Activated CD8-positive, alpha-beta T cell treated with anti-CD3 and anti-CD28 coated beads, Interleukin-2, amount 10 ng/mL, durations not matched to agents 7 days and 5 days (primary cell): ENCODE measurements at places on chromosomes 16 and 17.

DNA sequence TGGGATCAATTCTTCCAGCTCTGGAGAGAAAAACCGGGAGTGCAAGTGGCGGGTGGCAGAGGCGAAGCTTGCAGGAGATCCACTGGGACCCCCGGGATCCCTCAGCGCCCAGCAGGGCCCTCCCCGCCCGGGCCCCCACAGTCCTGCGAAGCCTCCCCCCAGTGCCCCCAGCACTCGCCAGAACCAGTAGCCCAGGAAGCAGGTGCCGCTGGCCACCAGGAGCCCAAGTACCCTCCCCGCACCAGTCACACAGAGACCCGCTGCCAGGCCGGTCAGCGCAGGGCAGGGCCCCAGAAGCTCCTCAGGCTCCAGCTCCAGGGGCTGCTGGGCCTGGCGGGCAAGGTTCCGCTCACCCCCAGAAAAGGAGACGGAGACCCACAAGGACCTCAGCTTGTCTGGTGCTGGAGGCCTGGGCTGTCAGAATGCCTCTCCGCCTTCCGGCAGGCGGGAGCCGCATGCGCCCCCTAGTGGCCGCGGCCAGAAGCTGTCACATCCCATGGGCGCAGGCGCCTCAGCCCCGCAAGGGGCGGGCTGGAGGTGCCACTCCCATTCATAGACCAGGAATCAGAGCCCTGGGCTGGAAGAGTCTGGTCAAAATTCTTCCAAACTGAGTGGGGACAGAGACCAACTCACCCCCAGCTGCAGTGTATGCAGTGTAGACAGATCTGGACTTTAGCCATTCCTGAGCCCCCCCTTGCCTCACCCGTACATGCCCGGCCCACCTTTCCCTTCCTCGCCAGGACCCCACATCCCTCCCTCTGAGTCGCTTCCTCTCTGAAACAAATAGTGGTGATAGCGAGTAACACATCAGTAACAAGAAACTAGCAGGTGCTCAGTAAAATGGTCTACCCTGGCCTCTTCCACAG, 1002.3 kb downstream of the KCNJ18 start:
- DNase-seq, result no peak

- DNase-seq, result no peak
Observed at GRCh38 chr16:28308794-28309584, 16.7 kb downstream of the SBK1 start.

GRCh38 chr17:83138820-83139219, 59.4 kb downstream of the METRNL start:
- no peak for DNase-seq

DNA sequence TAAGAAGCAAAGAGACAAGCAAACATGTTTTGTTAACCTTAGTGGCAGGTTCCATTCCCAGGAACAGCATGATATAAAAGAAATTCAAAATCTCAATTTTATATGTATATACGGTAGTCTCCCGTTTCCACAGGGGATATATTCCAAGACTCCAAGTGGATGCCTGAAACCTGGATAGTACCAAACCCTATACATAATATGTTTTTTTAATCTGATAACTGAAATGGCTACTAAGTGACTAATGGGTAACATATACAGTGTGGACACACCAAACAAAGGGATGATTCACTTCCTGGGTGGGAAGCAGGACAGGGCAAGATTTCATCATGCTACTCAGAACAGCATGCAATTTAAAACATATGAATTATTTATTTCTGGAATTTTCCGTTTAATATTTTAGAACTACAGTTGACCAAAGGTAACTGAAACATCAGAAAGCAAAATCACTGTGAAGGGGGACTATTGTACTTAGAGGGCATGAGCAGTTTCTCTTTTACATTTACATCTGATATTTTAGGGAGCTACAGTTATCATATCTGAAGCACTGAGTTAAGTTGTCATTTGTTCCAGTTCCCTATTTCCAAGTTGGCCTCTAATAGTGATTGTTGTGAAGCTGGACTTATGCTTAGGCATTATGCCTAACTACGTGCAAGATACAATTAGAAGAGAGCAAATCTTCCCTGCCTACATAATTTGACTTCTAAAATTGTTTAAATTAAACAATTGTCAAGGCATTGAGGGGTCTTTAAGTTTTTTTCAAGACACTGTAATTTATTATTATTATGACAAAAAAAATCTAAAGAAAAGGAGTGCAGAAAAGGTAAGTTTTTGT, 34.1 kb upstream of the ABCA6 start:
- no peak for DNase-seq

- DNase-seq, result no peak
Observed at GRCh38 chr16:6498858-6499257, 833.8 kb upstream of the RBFOX1 start.

GRCh38 chr17:82332669-82333278, 792 bp downstream of the SECTM1 start:
- DNase-seq, result peak; percentile 42

GRCh38 chr16:57533431-57534336, 2.7 kb downstream of the CCDC102A start:
- DNase-seq, result no peak

DNA sequence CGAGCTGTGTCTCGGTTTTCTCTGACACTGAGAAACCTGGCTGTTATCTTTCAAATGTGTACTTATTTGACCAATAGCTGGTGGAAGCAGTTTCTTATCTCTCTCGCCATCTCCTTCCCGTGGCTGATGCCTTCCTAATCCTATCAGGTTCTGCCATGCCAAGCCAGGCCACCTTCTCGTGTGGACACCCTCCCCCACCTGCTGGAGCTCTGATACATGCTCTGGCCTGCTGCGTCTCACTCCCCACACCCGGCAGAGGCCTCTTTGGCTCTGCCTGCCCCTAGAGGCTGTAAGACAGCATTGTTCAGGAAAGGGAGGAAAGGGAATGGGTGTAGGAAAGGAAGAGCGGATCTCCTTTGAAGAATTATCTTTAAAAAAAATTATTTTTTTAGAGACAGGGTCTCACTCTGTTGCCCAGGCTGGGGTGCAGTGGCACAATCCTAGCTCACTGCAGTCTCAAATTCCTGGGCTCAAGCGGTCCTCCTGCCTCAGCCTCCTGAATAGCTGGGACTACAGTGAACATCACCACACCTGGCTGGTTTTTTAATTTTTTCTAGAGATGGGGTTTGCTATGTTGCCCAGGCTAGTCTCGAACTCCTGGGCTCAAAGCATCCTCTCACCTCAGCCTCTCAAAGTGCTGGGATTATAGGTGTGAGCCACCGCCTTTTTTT, 7.5 kb upstream of the ARMC5 start:
- DNase-seq, result no peak

- no peak for DNase-seq
Observed at GRCh38 chr16:10652730-10653590, 41.8 kb downstream of the TEKT5 start.

GRCh38 chr16:26909623-26910022, 157.1 kb upstream of the C16orf82 start:
- no peak for DNase-seq

- DNase-seq, result no peak
Observed at GRCh38 chr16:84761448-84762368, 58.1 kb upstream of the CRISPLD2 start.

- DNase-seq, result no peak
Observed at GRCh38 chr16:78768718-78769117, 669.3 kb downstream of the WWOX start.

DNA sequence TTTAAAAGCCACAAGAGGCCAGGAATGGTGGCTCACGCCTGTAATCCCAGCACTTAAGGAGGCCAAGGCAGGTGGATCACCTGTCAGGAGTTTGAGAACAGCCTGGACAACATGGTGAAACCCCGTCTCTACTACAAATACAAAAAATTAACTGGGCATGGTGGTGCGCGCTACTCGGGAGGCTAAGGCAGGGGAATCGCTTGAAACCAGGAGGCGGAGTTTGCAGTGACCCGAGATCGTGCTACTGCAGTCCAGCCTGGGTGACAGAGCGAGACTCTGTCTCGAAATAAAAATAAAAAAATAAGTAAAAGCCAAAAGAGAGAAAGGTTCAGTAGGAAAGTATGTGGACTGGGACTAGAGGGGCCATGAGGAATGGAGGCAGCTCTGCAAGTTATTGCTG, 13.1 kb upstream of the ITGAL start:
- DNase-seq, result no peak

GRCh38 chr16:70494202-70494770, 29.1 kb downstream of the COG4 start:
- no peak for DNase-seq

DNA sequence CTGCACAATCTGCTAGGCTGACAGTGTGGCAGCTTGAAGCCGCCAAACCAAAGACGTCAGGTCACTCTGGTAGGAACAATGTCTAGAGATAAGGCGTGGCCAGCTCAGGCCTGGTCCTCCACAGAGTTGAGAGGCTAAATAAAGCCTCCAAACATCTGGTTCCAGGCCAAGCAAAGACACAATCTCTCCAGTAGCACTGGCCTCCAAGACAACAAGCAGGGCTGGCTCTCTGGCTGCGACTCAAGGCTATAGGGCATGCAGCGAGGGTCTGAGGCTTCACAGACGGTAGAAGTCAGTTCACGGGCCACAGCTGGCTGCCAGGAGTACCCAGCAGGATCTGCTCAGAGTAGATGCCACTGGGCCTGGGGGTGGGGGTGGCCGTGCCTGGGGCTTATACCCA, 75.6 kb downstream of the ABR start:
- no peak for DNase-seq

DNA sequence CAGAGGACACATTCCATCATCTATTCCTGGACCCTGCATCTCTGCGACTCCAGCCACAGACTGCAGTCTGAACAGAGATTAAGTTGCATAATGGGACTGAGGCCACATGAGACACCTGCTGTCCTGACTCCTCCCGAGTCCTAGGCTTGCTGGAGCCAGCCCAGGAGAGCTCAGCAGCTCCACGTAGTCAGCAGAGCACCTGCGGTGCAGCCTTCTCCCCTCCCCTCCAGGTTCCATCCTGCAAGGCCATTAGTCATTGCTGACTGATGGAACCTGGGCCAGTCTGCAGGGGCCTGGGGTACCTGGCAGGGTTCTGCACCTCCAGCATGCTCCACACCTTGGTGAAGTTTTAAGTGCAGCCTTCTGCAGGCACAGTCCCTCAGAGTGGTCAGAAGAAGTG, 76.7 kb downstream of the PLD6 start:
- no peak for DNase-seq

DNA sequence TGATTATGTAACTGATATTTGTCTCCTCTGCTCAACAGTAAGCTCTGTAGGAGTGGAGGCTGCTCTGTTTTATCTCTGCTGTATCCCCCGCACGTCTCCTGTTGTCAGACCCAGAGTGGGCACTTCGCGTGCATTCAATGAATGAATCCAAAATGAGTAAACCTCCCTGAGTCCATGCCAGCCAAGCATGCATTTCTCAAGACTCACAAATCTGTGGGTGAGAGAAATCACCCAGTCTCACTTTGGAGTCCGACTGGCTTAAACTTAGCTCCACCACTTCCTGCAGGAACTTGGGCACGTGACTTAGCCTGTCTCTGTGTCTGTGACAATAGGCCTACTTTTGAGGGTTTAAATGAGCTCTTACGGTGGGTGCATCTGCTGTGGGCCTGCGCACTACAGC, 3.7 kb downstream of the PNPO start:
- DNase-seq, result peak; percentile 60
